NCI-H1694 treated with DMSO at 0.1 percent for 48 hours (cell line): ENCODE measurements at places on chromosomes 7 and 10.

DNA sequence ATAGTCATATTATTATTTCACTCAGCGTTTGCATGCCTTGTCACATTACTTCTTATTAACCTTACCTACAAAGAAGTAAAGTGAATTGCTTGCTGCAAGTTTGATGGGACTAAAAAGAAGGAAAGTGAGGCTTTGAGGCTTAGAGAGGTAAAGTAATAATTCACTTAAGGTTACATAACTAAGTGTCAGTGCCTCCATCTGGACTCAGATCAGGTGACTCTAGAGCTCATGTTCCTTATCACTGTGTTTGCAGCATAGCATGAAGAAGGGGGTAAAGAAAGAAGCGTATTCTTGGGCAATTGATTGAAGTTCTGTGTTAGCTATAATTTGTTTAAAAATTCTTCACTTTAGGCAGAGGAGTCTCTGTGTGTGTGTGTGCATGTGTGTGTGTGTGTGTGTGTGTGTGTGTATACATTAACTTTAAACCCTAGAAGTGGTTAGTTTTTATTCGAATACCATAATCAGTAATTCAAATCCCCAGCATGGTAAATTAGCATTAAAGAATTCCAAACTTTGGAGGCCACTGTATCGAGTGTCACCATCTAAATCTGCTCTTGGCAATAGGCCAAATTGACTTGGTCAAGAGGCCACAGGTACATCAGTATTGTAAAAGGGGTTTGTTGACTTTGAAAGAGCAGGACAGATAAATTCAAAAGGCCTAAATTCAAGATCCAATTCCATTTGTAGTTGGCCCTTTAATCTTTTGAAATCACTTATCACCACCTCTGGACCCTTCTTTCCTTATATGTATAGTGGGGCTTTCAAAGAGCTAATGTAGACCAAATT is 2.2 kb upstream of the PON3 start:
- no peak for DNase-seq

- no peak for DNase-seq
Measured at GRCh38 chr10:120387326-120387725, 69.7 kb upstream of the PLPP4 start.

GRCh38 chr7:7996568-7996967 is 28.0 kb downstream of the GLCCI1 start:
- no peak for DNase-seq

- DNase-seq, result no peak
Measured at GRCh38 chr7:116242178-116242577, 31.8 kb downstream of the TES start.

GRCh38 chr7:50367100-50367499 is 62.6 kb downstream of the IKZF1 start:
- no peak for DNase-seq

DNA sequence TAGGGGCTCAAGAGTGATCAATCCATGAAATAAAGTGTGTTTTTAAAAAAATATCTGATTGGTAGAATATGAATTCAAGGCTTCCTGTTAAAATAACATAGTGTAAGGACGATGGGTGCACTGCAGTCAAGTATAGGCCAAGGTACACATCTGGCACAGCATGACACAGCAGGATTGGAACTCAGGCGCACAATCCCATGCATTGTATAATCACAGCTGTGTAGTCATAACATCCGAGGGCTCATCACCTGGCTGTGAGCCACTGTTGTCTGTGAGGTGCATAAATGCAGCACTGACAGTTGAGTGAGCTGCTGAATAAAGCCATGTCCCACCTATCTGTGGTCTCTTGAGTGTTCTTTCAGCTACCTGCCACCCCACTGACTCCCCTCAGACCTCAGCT is 142.3 kb upstream of the HPS1 start:
- no peak for DNase-seq

DNA sequence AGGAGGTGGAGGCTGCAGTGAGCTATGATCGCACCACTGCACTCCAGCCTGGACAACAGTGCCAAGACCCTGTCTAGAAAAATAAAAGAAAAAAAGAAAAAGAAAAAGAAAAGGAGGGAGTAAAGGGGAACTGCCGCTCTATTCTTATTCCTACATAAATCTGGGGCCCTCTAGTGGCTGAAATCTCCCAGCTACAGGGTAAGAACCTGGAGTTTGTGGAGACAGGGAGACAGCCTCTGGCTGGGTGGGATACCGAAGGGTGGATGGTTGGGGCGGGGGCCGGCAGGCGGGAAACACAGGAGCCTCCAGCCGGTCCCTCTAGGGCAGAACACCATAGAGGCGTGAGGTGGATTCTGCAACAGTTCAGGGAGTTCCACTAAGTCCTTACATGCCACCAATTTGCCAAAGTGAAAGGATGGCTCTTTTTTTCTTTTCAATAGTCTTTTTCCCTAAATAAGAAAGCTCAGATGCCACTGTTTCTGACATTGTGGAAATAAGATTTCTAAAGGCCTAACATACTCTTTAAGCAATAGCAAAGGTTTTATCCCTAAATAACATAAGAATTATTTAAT is 117.3 kb downstream of the SVIL start:
- peak; percentile 5 for DNase-seq

- DNase-seq, result no peak
Measured at GRCh38 chr10:31130406-31130805, 98.7 kb upstream of the ZNF438 start.
